ENCODE measurements at places on chromosomes 3 and 15. TPM values are rescaled to one million over a fixed set of nuclear protein-coding genes. Genes with fewer than 3 reads are reported as not detected.

GRCh38 chr15:84616235-84616634 is 15.4 kb downstream of the ZSCAN2 start:
- no peak for DNase-seq

DNA sequence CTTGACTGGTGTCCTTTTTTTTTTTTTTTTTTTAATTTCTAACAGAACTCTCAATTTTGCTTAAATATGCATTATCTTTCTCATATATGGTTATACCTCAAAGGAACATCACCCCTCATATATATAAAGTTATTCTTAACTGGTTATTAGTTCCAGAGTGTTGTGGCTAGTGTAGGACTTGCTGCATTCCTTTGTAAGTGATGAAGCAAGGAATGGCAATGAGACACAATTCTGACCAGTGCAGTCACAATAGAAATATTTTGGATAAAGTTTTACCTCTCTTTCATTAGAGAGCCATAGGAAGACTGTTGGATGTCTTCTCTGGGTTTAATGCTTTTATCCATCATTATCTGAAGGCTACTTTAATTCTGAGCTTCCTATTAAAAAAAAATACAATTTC is 75.5 kb upstream of the CBLB start:
- peak; percentile 43 for DNase-seq

- no peak for DNase-seq
Observed at GRCh38 chr3:116051040-116051439, 394.2 kb downstream of the LSAMP start.

DNA sequence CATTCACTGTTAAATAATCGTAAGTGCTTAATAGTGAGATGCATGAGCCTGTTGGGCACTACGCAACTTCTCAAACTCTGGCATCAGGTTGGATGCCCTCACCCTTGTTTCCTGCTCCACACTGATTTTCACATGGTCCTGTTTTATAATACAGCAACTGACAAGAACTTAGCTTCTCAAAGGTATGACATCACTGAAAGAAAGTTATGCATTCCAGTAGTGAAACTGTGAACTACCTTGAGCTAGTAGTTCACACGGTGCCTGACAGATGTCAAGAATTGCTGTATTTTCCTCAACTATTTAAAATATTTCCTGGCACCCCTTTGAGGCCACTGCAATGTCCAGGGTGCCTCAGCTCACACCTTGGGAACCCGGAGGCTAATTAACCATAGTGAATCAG is 327.5 kb downstream of the RORA start:
- no peak for DNase-seq

- DNase-seq, result no peak
Observed at GRCh38 chr15:100016632-100017031, 283.4 kb upstream of the LYSMD4 start.

GRCh38 chr3:148861277-148861869 is 3.7 kb upstream of the CPA3 start:
- DNase-seq, result peak; percentile 53

GRCh38 chr3:188431040-188431439 is 277.1 kb downstream of the LPP start:
- DNase-seq, result no peak

DNA sequence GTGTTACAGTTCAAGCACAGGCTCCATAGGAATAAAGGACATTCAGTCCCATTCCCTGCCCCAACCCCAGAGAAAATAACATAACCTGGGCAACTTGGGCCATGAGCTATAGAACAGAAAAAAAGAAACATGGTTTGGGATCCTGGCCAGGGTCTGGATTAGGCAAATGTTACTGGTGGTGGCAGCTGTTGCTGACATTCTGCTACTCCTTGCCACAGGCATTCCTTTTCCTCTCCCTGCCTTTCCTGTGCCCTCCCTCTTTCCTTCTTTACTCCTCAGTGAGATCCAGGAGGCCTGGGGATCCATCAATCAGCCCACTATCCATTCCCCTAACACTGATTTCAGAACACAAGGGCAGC is 129.1 kb downstream of the NTRK3 start:
- no peak for DNase-seq

GRCh38 chr15:51098331-51098619 is 3.6 kb upstream of the TNFAIP8L3 start:
- DNase-seq, result no peak

DNA sequence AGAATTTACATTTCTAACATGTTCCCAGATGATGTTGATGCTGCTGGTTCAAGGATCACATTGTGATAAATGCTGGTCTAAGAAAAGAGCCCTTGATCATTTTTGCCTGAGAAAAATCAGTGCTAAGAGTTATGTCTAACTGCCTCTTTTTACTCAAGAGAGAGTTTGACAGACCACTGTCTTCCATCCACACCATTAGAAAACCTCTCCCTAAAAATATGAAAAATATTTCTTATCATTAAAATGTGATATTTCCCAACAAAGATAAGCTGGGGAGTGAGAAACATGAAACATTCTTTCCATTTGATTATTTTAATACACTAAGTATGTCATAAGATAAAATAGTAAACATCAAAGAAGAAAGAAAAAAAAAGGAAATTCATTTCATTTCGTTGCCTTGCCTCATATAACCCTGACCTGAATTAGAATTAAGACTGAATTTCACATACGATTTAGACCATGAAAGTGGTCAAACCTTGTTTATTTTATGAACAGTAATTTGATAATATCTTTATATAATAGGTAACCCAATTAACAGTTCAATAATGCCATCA is 471.8 kb upstream of the ARHGEF26 start:
- DNase-seq, result no peak

GRCh38 chr15:99051308-99051707 is 43.7 kb upstream of the PGPEP1L start:
- DNase-seq, result no peak

DNA sequence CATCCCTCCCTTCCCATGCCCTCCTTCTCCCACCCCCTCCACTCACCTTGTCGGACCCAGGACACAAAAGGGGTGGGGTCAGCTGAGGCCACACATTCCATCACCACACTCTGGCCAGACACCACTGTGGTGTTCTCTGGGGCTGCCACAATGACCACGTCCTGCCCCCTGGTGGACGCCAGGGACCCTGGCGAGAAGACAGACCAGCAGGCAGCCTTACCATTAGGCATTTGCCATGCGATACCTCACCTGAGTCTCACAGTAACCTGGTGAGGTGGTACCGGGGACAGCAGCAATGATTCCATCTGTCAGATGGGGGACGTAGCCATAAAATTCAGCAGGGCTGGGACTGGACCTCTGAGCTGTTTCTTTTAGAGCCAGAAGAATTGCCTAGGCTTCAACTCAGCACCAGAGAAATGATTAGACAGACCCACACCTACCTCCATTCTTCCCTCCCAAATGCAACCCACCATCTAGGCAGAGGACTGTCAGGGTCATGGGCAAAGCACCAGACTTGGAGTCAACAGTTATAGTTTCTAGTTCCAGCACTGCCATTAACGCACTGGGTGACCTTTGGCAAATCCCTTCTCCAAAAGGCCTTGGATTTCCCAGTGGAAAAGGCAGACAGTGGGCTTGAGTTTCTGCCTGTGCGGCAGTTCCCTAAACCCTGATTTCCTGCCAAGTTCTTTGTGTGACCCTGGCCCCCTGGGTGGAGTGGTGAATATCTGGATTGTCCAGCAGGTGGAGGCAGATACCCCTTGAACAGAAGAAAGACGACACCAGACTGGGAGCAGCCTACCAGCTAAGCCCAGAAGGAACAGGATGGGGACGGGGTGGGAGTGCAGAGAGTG is 21.8 kb downstream of the IGDCC4 start:
- DNase-seq, result peak; percentile 77

- DNase-seq, result peak; percentile 73
Observed at GRCh38 chr15:60760646-60761504, 281.9 kb upstream of the ICE2 start.

DNA sequence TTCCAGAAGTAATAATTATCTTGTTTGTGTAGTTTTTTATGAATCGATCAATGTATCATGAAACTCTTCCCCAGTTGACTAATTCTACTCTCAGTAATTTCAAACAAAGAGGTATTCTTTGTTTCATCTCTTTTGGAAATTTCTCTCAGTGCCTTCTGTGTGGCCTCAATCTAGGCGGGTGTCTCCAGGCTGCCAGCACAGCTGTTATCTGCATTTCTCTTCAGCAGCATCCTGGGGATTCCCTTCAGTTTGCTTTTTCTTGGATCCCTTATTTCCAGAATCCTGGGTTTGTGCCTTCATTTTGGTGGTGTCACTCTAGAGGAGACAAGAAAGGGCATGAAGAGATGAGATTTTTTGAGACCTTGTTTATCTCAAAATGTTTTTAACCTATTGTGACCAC is 22.7 kb downstream of the NIPA2 start:
- DNase-seq, result no peak

- DNase-seq, result no peak
Observed at GRCh38 chr3:133383741-133384140, 16.1 kb upstream of the BFSP2 start.

- DNase-seq, result no peak
Observed at GRCh38 chr3:56874269-56874668, 72.5 kb upstream of the ARHGEF3 start.

- no peak for DNase-seq
Observed at GRCh38 chr3:194766845-194767244, 81.2 kb downstream of the FAM43A start.

GRCh38 chr3:63674586-63674985 is 22.1 kb downstream of the SNTN start:
- DNase-seq, result no peak

- peak; percentile 82 for DNase-seq
Observed at GRCh38 chr3:148379763-148380382, 317.8 kb upstream of the AGTR1 start.

GRCh38 chr3:46013316-46014094 is 13.8 kb downstream of the XCR1 start:
- DNase-seq, result no peak

DNA sequence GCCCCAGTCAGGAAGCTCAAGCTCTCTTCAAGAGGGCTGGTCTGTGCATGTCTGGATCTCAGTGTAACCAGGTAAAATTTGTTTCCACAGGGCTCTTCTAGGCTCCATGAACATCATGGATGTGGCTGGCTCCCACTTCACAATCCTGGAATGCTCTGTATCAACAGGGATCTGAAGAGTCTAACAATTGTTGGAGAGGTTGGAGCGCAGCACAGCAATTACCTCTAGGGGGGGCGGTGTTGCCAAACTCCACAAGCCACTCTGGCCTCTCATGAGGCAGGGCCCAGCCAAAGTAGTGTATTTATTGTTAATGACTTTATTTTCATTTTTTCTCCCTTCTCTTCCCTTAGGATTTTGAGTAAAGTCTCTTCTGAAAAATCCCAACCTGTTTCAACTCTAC is 6.1 kb upstream of the EIF2B5 start:
- DNase-seq, result peak; percentile 52

- DNase-seq, result no peak
Observed at GRCh38 chr3:143132246-143132980, 12.8 kb downstream of the CHST2 start.

GRCh38 chr3:34646911-34647460 is 848.6 kb downstream of the PDCD6IP start:
- peak; percentile 21 for DNase-seq

GRCh38 chr3:177730814-177731213 is 533.5 kb upstream of the TBL1XR1 start:
- no peak for DNase-seq

Gene RETNLB
- total RNA-seq, result not detected

Gene SOX14
- not detected for total RNA-seq

Gene GOLGA8S
- total RNA-seq, result not detected

Gene SLC22A13
- total RNA-seq, result not detected

Gene LDHAL6B
- not detected for total RNA-seq

Gene CD86
- total RNA-seq, result not detected

All from HT1080 (cell line).